ENCODE measurements at places on chromosomes 12 and 14.

DNA sequence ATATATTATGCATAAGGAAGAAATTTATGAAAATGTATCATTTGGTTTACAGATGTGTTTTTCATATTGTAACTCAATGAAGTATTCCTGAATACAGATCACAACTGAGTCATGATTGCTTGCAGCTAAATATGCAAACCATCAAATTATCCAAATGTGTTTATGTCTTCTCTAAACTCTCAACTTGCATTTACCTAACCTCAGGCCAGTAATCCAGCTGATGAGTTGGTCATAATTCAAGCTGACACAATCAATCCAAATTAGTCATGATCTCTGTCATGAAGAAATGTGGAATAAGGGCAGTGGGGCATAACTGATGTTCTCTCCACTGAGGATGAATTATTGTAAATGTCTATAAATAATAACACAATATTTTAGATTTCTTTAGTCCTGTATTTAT lies 104.8 kb upstream of the CNTN1 start:
- DNase-seq: no peak

DNA sequence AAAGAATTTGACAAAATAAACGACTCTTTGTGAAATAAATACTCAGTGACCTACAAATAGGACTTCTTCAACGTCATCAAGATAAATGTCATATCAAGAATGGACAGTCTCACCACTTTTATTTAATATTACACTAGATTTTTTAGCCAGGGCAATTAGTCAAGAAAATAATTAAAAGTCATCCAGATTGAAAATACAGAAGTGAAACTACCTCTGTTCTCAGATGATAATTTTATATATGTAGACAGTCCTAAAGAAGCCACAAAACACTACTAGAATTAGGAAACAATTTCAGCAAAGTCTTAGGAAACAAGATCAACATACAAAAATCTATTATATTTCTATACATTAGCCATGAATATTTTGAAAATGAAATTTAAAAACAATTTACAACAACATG lies 689.6 kb upstream of the SEL1L start:
- no peak for DNase-seq

GRCh38 chr14:105151084-105151837 lies 17.3 kb downstream of the JAG2 start:
- no peak for DNase-seq

DNA sequence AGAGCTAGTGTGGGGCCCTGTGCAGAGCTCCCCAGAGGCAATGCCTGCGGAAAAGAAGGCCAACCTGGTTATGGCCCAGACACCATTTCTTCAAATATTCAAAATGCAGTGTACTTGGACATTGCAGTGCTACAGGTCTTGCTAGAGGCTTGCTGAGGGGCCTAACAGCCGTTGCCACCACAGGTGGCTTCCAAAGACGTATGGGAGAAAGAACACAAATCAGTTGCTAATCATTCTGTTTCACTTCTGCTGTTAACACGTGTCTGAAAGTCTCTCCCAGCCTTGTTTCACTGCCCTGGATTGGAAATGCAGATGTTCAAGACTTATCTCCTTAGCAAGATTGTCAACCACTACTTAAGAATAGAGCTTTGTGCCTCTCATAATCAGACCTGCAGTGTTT lies 925.9 kb downstream of the GALC start:
- no peak for DNase-seq

DNA sequence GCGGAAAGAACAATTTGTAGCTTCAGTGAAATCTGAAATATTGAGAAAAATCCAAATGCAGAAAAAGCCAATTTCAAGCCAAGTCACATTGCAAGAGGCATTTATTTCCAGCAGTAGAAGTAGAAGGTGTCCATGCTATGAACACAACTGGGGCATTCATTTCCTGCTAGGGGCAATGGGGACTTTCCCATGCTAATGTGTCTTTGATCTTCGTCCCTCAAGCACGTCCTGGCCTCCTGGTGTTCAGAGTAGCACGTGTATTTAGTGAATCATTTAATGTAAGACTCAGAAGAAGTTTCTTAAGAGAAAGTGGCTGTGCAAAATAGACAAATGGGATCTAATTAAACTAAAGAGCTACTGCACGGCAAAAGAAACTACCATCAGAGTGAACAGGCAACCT lies 267.9 kb downstream of the TMEM132C start:
- DNase-seq: no peak

GRCh38 chr12:27968972-27969623 lies 3.4 kb downstream of the PTHLH start:
- DNase-seq: no peak

DNA sequence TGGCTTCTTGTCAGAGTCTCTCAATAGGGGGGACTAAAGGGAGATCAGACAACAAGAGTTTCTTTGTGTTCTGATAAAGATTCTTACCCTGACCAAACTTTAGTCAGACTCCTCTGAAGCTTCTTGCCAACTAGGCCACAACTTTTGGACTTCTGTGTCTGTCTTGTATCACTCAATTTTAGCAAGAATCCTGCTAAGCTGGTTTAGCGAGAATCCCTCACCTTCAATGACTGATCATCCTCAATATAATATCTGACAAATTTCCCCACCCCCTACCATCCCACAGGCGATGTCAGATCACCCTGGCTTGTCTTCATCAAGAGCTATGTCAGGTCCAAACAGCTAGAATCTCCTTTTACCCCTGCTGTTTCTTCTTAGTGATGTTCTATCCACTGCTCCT lies 215.2 kb downstream of the RASSF9 start:
- DNase-seq: no peak

GRCh38 chr12:69275471-69275891 lies 36.1 kb downstream of the CPSF6 start:
- DNase-seq: no peak

GRCh38 chr14:68386446-68386845 lies 406.4 kb downstream of the ZFP36L1 start:
- DNase-seq: no peak

DNA sequence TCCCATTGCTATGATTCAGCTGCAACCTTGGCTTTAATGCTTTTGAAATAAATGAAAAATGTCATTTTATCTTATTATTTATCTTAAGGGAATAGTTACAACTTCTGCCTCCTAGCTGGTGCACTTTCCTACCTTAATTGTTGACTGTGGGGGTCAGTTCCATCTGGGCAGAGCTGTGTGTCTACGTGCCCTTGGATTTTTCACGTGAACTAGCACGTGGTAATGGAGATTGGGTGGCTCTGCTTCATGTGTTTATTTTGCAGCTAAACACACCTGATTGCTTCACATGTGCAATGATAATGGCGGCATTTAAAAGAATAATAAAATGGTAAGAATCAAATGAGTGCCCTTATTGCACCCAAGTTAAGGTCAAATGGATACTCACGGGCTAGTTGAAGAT lies 10.6 kb upstream of the PELI2 start:
- no peak for DNase-seq

- no peak for DNase-seq
Observed at GRCh38 chr12:89863493-89863938, 154.9 kb upstream of the ATP2B1 start.

DNA sequence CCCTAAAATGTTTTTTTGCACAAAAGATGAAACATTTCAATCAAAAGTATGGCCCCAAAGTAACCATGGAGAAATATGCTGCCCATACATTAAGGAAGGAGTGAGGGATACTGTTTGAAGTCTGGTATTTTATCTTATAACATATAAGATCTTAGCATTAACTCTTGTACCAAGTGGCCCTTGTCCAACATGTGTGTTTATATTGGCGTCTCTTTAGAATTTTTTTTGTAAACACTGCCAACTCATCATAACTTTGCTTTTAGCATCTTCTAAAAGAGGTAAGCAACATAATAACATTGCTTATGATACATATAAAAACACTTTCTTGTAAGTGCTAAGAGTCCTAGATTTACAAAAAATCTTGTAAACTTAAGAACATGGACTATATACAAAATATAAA lies 419.7 kb downstream of the ADAMTS20 start:
- no peak for DNase-seq

DNA sequence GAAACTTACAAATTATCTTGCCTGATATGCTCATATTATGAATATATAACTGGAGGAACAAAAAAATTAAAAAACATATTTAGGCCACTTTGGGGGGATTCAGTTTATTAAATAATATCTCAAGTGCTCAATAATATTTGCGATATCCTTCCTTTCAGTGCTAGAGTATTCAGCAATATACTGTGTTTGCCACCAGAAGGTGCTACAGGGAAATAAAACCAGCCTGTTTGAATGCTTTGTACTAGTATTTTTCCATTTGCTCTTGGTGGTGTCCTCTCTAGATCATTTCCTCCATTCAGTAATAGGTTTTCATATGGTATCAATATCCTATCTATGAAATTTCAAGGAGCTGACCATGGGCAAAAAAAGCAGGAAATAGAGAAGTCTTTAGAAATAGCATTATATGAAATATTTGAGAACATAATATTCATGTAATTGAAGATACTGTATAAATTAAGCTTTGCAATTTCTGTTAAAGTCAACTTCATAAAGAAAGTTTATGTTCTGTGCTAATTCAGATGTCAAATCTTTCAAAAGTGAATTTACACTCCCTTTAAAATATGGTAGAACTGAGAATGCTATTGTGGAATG lies 106.2 kb upstream of the NAV3 start:
- peak; percentile 66 for DNase-seq

GRCh38 chr12:51493281-51493680 lies 68.7 kb downstream of the SLC4A8 start:
- DNase-seq: no peak

- no peak for DNase-seq
Observed at GRCh38 chr12:56257491-56258067, 605 bp downstream of the ANKRD52 start.

- no peak for DNase-seq
Observed at GRCh38 chr12:29212682-29213403, 63.8 kb downstream of the FAR2 start.

DNA sequence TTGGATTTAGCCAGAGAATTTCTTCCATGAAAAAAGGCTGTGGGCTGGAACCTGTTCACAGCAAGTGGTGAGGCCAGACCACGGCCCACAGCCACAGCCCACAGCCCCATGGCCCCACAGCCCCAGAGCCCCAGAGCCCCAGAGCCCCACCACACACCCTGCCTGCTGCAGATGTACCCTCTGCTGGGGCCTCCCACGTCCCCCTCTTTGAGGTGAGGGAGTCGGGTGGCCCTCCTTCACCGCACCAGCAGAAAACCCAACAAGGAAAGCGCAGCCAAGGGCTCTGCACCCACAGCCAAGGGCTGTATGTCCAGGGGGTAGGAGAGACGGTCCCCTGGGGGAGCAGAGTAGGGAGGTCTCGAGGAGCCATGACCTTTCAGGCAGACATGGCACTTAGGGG lies 327.5 kb upstream of the DIO3 start:
- DNase-seq: no peak

- DNase-seq: no peak
Observed at GRCh38 chr12:107491856-107492255, 193.7 kb upstream of the PWP1 start.

DNA sequence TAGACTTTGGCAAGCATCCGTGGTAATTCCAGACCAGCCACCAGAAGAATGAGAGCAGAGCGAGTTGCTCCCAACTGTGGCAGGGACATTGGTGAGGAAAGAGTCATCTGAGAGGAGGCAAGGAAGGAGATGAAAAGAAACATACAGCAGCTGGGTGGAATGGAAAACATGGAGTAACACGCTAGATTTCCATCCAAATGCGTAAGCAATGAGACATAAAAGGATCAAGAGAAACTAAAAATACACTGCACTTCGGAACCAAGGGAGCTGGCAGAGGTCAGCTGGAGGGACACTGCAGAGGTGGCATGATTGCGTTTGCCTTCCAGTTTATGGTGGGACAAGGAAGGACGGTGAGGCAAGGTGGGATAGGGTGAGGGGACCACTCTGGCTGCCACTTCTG lies 82.9 kb downstream of the DDX51 start:
- no peak for DNase-seq

GRCh38 chr14:100375266-100375962 lies 52.3 kb downstream of the SLC25A47 start:
- DNase-seq: no peak

GRCh38 chr12:70615174-70615866 lies 21.9 kb downstream of the PTPRB start:
- no peak for DNase-seq

DNA sequence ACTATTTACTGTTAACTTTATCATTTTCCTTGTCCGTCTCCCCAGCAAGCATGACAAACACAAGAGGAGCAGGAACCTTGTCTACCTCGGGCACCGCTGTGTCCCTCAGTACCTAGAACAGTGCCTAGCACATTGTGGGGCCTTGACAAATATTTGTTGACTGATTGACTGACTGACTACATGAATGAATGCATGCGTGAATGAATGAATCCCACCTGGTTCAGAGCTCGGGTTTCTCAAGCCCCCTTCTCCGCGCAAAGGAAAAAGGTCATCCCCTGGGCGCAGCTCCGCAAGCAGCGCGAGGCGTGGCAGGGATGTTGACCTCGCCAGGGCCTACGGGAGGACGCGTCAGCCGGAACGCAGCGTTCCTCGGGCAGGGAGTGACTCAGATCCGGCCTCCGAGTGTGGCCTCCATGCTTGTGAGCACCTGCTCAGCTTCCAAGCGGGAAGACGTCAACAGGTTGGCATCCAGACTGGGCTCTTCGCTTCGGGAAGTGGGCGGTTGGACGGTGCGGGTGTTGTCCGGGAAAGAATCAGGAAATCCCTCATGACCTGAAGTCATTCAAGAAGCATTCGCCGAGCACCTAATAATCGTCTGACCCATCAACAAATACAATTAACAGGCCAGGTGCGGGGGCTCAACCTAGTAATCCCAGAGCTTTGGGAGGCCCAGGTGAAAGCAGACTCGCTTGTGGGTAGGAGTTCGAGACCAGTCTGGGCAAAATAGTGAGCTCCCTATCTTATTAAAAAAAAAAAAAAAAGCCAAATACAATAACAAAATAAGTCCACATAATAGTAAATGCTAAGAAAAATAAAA lies 13.9 kb upstream of the UBC start:
- no peak for DNase-seq

DNA sequence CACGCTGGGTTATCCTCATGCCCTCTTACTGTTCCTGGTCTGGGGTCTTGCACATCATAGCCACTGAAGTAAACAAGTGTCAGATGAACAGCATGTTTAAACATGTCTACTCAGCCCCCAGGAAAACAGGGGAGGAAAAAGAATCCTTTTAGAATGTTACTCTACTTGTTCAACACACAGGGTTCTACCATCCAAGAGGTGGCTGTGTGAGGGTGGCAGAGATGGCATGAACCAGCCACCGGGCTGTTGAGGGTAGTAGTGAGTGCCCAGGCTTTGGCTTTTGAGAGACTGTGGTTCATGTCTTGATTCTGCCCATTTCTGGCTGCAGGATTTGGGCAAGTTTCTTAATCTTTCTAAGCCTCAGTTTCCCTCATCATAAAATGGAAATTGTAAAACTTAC lies 21.6 kb upstream of the CCND2 start:
- no peak for DNase-seq

- no peak for DNase-seq
Observed at GRCh38 chr12:98453492-98453891, 61.9 kb upstream of the TMPO start.

GRCh38 chr14:21287168-21287567 lies 7.3 kb downstream of the RPGRIP1 start:
- DNase-seq: no peak

All from NCI-H774 (cell line).